ENCODE measurements at places on chromosomes 3 and 15. TPM values are rescaled to one million over a fixed set of nuclear protein-coding genes. Genes with fewer than 3 reads are reported as not detected.

HCN4 gene
- total RNA-seq: not detected

PP2D1 gene
- not detected for total RNA-seq

CCDC39 gene
- not detected for total RNA-seq

PRRT3 gene
- 1.5 TPM for total RNA-seq

TRIM42 gene
- not detected for total RNA-seq
